Fibroblast of skin of abdomen (primary cell): ENCODE measurements at places on chromosomes 2 and 18.

GRCh38 chr18:5895876-5896740 is 786 bp upstream of the TMEM200C start:
- no peak for DNase-seq

DNA sequence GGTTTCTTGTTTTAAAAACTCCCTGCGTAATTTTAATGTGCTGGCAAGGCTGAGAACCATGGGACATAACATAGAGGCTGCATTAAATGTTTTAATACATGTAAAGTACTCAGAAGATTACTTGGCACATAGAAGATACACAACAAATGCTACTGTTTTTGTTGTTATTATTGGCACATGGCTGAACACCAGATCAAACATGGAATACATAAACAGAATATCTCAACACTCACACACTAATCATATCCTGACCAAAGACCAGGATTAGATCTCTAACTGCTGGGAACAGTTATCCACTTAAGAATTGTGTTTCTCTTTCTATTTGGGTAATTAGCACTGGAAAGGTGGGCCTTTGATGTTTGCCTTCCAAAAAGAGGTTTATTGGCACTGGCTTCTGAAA is 69.3 kb downstream of the KCNE4 start:
- DNase-seq: no peak

DNA sequence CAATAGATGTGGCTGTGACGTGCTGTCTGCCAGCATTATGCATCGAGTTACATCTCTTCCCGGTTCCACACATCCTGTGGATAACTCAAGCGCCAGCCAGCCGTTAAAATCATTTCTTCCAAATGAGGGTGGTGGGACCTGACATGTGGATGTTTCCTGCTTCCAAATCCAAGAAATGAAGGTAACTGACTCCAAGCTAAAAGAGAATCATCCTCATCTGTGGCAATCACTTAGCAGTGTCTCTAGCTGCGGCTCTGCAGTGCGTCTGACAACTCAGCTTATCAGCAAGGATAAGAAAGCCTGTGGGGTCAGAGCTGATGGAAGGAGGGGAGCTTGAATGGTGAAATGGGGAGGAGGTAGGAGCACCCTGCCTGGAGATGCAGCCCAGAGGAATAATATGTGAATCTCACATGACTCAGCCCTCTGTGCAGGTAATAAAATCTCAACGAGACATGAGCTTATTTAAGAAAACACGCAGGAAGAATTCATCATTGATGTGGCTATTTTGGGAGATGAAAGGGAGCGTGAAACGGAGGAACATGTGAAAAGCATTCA is 382.2 kb upstream of the TRIB2 start:
- peak; percentile 26 for DNase-seq

GRCh38 chr18:70494524-70494923 is 205.7 kb downstream of the SOCS6 start:
- no peak for DNase-seq

GRCh38 chr2:8549273-8549922 is 132.5 kb upstream of the ID2 start:
- DNase-seq: no peak

DNA sequence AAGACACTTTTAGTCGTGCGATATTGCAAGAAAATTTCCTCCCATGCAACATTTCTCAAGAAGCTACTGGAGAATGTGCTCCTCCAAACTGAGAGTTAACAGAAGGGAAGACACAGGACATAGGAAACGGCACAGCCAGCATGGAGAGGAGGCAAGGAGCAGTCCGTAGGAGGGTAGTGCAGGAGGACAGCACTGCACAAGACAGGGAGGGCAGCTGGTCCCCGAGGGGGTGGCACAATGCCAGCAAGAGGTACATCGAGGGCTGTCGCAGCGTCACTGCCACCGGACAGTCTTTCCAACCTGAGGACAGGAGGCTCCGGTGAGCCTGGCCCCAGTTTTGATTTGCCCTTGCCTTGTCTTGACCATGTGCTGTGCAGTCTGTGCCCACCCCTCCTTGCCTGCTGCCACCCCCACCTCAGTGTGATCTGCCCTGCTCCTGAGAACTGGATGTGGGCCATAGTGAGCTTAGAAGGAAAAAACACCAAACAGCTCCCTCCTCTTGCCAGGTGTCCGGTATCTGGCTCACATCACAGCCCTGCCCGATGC is 81.6 kb upstream of the LAPTM4A start:
- no peak for DNase-seq

DNA sequence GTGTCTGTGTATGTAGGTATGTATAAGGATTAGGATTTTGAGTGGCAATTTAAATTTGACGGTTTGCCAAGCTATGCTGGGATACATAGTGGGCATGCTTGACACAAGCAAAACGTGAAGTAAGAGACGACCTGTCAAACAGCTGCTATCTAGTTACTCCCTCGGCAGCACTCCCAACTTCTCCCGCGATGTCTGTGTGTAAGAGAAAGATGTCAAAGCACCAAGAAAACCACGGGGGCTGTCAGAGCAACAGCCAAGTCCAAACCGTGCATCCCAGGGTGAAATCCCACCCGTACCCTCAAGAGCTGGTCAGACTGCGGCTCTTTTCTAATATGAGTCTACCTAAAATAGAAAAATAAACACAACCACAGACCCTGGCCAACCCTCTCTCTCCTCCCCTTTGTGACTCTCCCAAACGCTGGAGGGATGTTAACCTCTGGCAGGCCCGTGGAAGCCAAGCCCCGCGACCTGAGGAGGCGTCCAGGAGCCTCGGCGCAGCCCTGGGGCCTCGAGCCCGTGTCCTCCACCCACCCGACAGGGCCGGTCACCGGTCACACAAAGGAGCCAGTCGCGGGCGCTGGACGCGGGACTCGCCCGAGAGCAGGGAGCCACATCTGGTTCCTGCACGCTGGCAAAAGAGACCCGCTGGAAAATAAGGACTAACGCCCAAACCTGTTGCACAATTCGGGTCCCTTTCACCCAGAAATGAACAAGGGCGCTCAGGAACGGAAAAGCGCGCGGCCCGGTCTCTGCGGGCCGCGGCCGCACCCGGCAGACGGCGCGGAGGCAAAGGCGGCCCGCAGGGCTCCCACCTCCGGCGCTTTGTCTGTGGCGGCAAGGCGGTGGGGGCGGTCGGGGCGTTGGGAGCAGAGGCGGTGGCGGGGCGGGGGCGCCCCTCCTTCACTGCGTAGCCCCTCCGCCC is 925 bp downstream of the SESTD1 start:
- DNase-seq: peak; percentile 61

DNA sequence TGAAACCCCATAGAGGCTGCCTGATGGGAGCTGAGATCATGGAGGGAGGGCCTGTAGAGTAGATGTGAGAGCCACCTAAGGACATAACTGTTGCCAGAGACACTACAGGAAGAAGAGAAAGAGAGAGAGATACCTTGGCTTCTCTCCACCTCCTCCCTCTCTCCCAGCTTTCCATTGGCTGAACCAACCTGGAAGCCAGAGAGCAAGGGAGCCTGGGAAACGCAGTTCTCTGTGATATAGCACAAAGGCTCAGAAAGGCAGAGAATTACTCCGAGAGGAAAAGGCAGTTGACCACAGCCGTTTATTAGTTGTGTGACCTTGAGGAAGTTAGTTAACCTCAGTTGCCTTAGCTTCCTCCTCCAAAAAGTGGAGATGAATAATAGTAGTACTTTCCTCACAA is 37.7 kb upstream of the MAT2A start:
- DNase-seq: no peak

GRCh38 chr2:194867328-194867727 is 789.7 kb upstream of the SLC39A10 start:
- peak; percentile 2 for DNase-seq

GRCh38 chr2:147844697-147845410 is at the start of gene ACVR2A:
Gene ACVR2A, plus strand, starts transcription at chr2:147845029. Its CDS starts 124 bp downstream, at chr2:147845153.
- peak; percentile 26 for DNase-seq

- DNase-seq: no peak
These were observed 28.6 kb upstream of the CUL3 start for GRCh38 chr2:224613543-224614286.

- no peak for DNase-seq
These were observed 25.5 kb upstream of the MYO3B start for GRCh38 chr2:170152421-170152820.

GRCh38 chr2:32777714-32778113 is 149.9 kb downstream of the TTC27 start:
- no peak for DNase-seq

DNA sequence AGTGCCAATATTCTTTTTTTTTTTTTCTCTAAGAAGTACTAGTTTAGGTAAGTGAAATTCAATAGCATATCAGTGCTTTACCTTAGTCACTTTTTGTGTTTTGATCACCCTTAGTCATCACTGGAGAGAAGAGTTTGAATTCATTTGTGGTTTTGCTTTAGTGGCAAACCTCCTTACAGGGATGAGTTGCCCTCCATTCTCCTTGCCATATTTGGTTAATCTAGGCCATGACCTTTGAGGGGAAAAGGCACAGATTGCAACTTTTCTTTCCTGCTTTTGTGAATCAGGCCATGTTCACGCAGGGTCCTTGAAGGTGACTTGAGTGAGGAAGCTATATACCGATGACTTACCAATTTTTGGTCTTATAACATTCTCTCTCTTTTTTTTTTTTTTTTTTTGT is 34.4 kb downstream of the PLEKHA3 start:
- DNase-seq: peak; percentile 63

GRCh38 chr2:178871536-178871935 is 64.3 kb upstream of the TTN start:
- DNase-seq: no peak

DNA sequence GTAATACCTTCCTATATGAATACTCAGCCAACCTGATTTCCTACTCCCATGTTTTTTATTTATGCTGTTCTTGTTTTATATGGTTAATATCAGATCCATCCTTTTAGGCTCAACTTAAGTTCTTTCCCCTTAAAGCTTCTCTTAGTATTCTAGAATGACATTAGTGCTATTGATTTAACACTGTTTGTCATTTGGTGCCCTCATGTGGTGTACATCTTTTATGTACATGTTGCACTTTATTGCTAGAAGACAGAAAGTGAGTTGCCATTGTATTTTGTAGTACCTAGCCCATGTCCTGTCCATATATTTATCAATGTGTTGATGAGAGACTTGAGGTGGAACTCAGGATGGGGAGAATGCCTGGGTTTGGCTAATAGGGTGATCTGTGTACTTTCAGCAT is 2.5 kb downstream of the HTRA2 start:
- peak; percentile 45 for DNase-seq

GRCh38 chr2:14634182-14634488 is 1.6 kb downstream of the LRATD1 start:
- no peak for DNase-seq

DNA sequence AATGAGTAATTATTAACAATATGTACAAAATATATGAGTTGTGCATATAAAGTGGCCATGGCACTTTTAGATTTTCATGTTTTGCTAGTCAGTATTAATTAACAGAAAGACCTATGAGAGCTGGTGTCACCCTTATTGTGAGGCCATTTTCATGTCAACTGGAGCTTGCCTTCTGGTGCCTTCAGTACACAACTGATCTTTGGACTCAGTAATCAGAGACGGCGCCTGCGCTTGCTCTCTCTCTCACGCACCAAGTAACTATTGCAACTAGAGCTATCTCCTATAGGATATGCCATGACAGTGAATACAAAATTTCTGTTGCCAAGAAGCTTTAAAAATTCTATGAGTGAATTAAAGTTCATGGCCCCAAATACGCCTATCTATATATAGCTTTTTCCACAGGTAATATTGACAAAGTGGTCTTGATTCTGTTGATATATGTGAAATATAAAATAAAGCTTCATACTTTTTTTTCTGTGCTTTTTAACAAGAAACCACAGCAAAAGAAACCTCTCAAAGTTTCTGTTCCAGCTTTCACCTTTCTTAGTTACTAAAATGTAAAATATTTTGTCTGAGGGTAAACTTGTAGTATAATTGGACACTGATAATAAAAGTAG is 2.9 kb downstream of the SERTAD2 start:
- DNase-seq: no peak

DNA sequence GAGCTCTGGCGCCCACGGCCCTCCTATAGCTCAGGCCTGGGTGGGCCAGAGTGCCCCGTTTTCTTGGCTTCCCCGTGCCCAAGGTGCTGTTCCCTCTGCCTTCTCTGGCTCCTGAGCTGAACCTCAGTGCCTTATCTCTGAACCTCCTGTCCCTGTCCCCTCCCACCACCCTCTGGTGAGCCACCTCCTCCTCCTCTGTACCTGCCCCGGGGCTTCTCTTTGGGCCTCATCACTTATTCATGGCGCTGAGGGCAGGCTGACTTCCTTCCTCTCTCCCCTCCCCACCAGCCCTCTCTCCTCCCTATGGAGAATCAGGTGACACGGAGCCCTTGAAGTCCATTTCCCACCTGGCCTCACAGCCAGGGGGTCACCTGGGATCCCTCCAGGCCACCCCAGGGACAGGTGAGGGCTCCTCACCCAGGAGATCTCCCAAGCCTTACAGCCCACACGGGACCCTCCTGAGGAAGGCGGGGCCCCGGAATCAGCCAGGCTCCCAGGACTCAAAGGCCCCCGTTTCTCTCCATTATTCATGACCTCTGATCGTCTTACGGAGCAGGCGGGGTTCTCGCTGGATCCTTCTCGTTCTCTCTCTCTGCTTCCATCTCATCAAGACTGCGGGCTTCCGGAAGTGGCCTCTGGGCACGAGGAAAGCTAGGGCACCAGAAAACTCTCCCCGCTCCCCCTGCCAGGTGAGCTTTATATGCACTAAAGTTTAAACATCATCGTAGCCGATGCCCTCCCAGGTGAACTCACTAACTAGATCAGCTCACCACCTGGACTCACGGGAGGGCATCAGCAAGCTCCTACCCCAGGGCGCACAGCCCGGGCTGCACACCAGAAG is at the start of gene LOXHD1:
LOXHD1 (minus strand) TSS at position 106 of the 841 bp plus-strand sequence. CDS start 187 bp downstream, outside the sequence.
- no peak for DNase-seq

DNA sequence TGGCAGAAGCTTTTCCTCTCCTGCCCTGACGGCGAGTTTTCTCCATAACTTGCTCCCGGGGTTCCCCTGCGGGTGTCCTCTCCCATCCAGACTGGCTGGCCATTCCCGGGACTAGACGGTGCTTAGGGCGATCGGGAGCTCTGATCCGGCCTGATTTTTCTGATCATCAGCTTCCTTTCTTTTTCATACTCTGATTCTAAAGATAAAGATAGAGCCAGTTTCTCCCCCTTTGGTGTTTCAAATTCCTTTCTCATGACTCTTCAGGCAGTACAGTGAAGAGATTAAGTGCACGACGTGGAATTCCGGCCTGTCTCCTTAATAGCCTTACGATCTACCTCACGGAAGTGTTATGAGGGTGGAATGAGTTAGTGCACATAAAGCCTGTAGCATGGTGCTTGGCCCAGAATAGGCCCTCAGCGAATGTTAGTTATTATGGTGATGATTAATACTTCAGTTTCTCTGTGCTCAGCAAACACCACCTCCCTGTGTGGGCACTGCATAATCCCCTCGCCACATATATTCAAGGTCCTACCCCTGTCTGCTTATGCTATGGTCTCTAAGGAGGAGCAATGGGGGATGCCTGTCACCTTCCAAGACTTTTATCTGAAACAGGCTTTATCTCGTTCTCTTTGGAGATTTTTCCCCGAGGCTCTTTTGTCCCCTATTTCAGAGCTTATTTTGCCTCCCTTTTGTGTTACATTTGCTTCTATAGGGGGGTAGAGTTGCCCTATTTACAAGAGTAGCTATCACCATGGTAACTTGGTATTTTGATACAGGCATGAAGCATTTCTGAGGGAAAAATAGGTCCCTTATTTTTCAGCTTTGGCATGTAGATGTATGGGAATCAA is 254.8 kb downstream of the CDH2 start:
- DNase-seq: peak; percentile 96
